ENCODE measurements at places on chromosomes 1 and 21.

GRCh38 chr1:111032295-111032897 is 68.7 kb upstream of the LRIF1 start:
- peak; percentile 6 for DNase-seq
- no peaks in the 10 kb centered on the region for H3K4me1 ChIP-seq
- H3K27ac ChIP-seq = no peak overlapping the region

DNA sequence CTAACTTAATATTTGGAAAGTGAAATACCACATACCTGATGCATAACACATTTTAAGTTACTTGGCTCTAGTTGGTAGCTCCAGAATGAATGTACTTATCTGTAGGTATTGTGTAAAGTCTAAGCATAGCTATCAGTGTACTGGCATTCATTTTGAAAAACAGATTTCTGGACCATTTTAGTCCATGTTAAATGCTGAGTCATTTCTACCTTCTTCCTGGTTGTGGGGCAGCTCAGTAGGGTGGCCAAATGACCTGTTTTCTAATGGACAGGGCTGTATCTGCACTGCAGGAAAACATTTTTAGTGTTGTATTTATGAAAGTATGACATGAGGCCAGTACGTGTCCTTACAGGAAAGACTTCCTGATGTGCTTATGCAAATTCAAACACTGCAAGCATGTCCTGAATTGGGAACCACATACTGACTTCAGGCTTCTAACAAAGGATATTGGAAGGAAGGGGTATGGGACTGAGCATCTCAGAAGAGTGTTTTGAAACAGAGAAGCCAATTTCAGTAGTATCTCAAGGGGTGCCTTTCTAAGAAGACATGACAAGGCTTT is 300.3 kb upstream of the B3GALT2 start:
- no peaks in the 10 kb centered on the region for H3K36me3 ChIP-seq
- H3K4me1 ChIP-seq = no peaks in the 10 kb centered on the region
- DNase-seq = no peak
- no peaks in the 10 kb centered on the region for H3K27me3 ChIP-seq
- no peak overlapping the region for H3K27ac ChIP-seq

- no peak for DNase-seq
- H3K36me3 ChIP-seq = no peaks in the 10 kb centered on the region
- no peaks in the 10 kb centered on the region for H3K4me1 ChIP-seq
- H3K27ac ChIP-seq = no peak overlapping the region
Observed at GRCh38 chr1:169528215-169529067, 42.7 kb upstream of the SLC19A2 start.

- H3K4me1 ChIP-seq = peaks cover 5% of the 10 kb centered on the region
- no peaks in the 10 kb centered on the region for H3K36me3 ChIP-seq
- no peak for DNase-seq
- no peaks in the 10 kb centered on the region for H3K27me3 ChIP-seq
Observed at GRCh38 chr1:94602316-94602715, 60.8 kb upstream of the F3 start.

- peak overlapping the region; percentile 67 for H3K4me3 ChIP-seq
- peak; percentile 39 for DNase-seq
- peak overlapping the region; percentile 75 for H3K27ac ChIP-seq
Observed at GRCh38 chr1:107139833-107140702, 771 bp upstream of the NTNG1 start.

DNA sequence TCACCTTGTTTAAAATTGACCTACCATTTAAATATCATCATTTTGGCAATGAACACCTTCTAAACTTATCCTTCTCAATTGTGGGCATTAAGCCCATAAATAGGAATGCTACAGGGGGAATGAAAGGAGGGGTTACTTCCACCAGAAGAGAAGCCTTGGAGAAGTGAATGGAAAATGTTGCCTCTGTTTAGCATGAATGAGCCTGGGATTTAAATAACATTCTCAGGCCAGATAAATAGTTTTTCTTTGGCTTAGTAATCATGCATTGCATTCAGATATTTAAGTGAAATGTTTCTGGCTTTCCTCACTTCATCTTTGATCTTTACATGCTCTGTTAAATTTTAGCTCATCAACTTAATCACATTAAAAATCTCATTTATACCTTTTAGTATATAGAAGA is 284.3 kb upstream of the FMN2 start:
- no peaks in the 10 kb centered on the region for H3K27me3 ChIP-seq
- DNase-seq = peak; percentile 47
- H3K36me3 ChIP-seq = no peaks in the 10 kb centered on the region
- H3K27ac ChIP-seq = no peak overlapping the region
- peaks cover 14% of the 10 kb centered on the region for H3K4me1 ChIP-seq

All from spinal cord (tissue), 10 donors.